SK-N-DZ (cell line): ENCODE measurements at places on chromosomes 1 and 21.

DNA sequence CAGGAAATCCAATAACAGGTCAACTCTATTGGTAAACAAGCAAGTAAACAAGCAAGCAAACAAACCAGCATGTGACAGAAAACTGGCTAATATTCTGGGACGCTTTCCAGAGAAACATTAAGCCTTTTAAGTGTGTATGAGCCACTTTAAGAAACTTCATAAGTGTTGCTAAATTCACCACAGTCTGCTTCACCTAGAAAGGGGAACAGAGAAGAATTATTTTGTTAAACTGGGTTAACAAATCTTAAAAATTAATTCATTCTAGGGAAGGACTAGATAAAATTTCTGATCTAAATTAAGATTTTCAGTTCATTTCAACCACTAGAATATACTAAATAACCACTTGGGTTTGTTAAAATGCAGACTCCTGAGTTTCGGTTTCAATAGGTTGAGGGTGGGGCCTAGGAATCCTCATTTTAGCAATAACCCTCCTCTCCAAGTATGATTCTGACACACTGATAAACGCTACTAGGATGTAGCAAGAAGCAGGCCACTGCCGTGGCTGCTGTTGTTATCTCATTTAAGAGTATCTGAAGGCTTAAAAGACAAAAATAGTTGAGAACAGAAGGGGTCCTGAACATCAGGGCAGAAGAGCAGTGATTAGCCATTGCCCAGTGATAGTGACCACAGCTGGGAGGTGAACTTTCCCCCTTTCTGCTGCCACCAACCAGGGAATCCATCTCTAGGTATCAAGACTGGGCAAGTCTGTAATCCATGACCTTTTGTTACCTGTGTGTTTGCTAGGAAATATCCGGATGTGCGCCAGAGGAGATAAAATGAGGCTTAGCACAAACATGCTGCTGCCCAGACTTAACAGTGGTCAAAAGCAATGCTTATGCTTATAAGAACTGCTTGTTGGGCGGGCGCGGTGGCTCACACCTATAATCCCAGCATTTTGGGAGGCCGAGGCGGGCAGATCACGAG is 11.2 kb downstream of the CREG1 start:
- DNase-seq, result no peak

DNA sequence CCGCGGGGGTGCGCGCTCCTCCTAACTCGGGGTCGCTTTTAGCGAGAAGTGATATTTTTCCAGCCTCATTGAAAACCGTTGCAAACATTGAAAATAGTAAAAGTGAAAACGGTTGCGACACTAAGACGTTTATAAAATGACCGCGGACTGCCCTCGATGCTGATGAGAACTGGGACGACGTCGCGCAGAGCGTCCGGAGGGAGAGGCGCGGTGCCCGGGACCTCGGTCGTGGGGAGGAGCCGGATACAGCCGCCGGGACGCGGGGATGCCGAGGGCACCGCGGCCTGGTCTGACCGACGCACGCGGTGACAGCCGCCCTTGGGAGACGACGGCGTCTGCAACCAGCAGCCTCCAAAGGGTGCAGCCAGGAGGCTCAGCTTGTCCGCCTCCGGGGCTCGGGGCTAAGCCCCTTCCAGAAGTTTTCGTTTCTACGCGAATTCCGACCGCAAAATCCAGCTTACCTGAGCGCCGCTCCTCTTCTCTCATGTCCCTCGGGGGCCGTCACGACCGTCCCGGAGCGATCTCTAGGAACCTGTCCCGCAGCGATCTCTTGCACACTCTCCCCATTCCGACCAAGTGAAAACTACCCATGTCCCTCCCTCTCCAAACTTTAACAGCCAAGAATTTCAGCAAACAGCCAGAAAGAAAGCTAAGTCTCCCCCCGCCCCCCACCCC is 144.4 kb upstream of the ETS2 start:
- no peak for DNase-seq

DNA sequence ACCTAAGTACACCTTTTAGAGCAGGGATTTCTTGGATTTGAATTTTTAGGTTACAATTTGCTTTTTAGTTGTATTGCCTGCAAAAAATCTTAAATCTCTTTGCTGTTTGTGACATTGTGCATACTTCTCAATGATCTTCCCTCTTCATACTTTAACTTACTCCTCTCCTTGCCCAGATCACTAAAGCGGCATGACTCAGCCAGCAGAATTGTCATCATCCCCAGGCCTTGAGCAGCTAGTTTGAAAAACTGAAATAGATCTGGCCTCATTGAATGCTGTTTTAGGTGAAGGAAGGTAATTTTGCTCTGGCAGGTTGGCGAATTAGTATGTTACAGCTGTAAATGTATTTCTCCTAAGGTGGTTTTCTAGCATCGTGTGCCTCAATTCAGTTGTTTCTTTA is 145.9 kb downstream of the RYR2 start:
- DNase-seq, result no peak

- DNase-seq, result no peak
Measured at GRCh38 chr1:10958614-10959013, 53.8 kb upstream of the TARDBP start.

DNA sequence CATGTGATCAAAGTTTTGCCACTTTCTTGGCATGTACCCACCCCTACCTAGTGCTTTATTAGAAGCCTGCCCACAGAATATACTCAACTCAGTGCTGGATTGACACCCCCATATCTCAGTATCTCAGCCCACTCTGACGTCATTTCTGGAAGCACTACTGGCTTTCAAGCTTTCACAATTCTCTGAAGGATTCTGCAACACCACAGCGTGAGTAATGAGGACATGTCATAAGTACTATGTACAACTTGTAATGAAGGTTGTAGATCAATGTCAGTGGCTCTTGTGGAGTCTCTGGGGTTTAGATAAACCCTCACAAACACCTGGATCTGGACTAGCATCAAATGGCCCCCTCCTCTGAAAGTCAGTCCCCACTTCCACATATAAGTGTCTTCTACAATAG is 57.2 kb downstream of the TNFSF4 start:
- no peak for DNase-seq

DNA sequence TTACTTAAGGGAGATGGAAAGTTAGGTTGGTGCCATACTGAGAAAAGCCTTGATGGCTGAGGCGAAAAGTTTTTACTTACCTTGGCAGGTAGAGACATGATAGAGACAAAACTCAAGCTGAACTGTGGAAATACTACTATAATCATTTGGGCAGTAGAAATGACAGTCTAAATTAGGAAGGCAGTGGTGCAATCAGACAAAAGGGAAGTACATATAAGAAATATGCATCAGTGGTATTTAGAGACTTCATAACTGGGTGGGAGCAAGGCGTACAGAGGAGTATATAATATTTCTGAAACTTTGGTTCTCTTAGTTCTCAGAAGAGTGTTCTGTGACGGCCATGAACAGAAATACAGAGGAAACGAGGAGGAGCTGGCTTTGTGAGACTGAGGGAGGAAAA is 2.4 kb upstream of the CEP350 start:
- DNase-seq, result no peak

DNA sequence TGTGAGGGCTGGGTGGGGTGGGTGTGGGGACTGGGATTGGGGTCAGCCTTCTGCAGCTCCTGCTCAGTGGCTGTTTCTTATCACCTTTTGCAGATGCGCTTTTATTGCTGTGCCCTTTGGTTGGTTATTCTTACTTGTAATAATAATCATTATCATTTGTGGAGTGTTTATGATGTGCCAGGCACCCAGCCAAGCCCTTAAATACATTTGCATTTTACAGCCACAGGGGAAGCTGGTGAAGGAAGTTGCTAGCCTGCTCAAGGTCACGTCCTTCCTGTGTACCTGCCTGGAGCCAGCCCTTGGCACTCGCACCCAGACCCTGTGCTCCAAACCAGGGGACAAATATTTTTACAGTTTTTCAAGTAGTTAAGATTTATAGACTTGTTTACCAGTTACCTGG is 144.0 kb downstream of the PGBD5 start:
- DNase-seq, result no peak

GRCh38 chr1:241299347-241299746 is 57.7 kb downstream of the RGS7 start:
- no peak for DNase-seq

- no peak for DNase-seq
Measured at GRCh38 chr1:245810181-245810769, 655.5 kb downstream of the KIF26B start.

- no peak for DNase-seq
Measured at GRCh38 chr1:45848714-45849113, 45.3 kb downstream of the MAST2 start.

GRCh38 chr1:115288591-115289198 is 49.4 kb downstream of the NGF start:
- no peak for DNase-seq

DNA sequence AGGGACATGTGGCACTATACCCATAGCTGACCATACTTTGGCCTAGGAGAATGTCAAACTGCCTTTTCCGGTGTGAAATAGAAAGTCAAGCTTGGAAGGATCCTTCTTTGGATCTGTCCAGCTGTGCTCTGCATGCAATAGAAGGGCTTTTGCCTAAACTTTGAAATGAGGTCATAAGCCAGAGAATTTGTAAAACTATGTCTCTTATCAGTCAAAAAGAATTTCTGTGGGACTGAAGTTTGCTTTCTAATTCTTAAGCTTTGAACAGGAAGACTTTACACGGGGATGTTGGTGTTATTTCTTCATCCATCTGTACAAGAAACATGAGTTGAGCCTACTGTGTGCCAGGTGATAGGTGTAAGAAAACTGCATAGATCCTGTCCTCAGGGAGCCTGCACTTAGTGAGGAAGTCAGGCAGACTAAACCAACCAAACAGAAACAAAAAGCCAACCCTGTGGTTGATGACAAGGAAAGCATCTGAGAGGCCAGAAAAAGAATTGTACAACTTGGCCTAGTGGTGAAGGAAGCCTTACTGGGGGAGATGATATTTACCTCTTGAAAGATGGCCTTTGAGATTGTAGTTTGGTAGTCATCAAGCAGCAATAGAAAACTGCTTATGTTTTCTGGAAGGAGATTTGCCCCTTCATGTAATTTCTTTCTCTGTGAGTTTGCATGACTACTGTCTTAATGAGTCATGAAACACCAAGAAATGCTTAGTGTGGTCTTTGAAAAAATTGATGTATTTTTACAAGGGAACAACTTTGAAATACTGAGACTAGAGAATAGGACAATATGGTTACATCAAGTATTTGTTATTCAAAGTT is 24.8 kb downstream of the TGFB2 start:
- DNase-seq, result no peak

- no peak for DNase-seq
Measured at GRCh38 chr1:111909030-111909429, 80.4 kb downstream of the KCND3 start.

GRCh38 chr21:43956019-43956669 is 56.0 kb upstream of the TRAPPC10 start:
- no peak for DNase-seq

DNA sequence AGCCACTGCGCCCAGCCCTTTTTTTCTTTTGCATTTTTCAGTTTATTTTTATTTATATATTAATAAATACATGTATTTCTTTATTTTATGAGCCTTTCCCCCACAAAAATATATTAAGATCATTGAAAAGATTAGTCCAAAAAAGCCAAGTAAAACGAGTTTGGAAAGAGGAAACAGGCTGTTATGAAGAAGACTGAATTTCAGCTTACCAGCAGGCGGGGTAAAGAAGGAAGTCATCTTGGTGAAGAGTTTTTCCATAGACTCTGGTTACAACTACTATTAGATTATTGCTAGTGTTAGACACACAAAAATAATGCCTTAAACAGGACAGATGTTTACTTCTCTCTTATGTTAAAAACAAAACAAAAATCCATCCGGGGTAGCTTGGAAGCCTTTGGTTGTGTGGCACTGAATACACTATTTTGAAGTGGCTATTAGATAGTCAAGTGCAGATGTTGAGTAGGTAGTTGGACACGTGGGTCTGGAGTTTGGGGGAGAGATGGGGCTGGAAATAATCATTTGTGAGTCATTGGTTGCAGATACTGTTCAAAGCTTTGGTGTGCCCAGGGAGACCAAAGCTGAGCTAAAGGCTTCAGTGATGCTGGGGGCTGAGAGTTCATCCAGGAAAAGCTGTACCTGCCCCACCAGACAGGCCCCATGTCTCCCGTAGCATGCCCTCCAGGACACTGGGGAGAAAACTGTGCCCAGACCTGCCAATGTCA is 8.7 kb upstream of the LRRC71 start:
- no peak for DNase-seq

DNA sequence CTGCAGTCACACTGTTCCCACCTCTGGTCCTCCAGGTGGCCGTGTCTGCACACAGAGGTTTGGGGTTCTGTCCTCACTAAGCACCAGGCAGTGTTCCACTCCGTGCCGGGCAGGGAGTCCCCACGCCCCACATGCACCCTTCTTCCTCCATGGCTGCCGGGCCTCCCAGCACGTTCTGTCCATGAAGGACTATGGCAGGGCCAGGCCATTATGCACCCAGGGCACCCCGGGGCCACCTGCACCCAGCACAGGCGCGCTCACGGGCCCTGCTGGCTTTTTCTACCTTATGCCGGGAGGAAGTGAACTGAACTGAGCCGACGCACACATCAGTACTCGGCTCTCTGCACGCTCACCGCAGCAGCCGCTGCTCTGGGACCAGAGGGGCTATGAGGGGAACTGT is 10.3 kb downstream of the PANK4 start:
- no peak for DNase-seq

- peak; percentile 23 for DNase-seq
Measured at GRCh38 chr1:13960375-13960987, 260.5 kb downstream of the PRDM2 start.

GRCh38 chr1:15446212-15446611 is 8.0 kb downstream of the CTRC start:
- DNase-seq, result no peak

GRCh38 chr1:79885101-79885500 is 878.6 kb upstream of the ADGRL4 start:
- no peak for DNase-seq

- DNase-seq, result no peak
Measured at GRCh38 chr1:192436441-192437078, 119.8 kb downstream of the RGS21 start.

- DNase-seq, result no peak
Measured at GRCh38 chr1:42931911-42932422, 26.7 kb downstream of the SLC2A1 start.

DNA sequence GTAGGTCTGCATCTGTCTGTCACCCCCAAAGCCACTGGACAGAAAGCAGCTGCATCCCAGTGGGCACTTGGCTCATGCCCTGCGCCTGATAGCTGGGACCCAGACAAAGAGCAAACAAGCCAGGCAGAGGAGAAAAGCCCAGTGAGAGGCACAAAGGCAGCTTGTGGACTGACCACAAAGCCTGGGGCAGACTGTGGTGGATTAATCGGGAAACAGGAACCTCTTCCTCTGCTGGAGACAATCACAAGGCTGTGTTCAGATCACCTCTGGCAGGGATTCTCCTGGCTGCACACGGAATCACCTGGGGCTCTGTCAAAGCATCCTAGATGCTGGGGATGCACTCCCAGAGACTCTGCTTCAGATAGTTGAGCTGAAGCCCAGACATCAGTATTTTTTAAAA is 15.2 kb upstream of the GJB5 start:
- DNase-seq, result no peak

- DNase-seq, result no peak
Measured at GRCh38 chr21:46411236-46411635, 47.5 kb upstream of the DIP2A start.
